Hematopoietic multipotent progenitor cell treated with erythropoietin and hydrocortisone succinate and interleukin-3 and kit ligand, for 15 days (in vitro differentiated cells): ENCODE measurements at places on chromosomes 3 and 15.

- no peak for DNase-seq
Observed at GRCh38 chr3:109122690-109123089, 4.8 kb upstream of the MORC1 start.

DNA sequence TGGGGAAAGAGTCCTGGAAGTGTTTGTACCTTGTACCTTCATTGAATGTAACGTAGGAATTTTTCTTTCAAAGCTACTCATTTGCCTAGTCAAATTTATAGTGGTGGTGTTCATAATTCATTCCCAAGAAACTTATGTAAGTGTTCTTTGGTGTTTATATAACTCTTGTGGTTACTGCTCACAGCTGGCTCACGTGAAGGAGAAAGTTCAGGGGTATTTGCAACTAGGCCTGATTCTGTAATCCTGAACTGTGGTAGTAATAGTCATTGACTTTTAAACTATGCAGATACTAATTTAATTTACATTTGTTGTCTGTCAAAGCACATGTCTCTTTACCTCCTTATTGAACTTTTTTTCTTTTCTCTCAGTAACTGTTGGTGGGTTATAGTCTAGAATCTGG is 50.5 kb upstream of the TEX264 start:
- DNase-seq, result no peak

DNA sequence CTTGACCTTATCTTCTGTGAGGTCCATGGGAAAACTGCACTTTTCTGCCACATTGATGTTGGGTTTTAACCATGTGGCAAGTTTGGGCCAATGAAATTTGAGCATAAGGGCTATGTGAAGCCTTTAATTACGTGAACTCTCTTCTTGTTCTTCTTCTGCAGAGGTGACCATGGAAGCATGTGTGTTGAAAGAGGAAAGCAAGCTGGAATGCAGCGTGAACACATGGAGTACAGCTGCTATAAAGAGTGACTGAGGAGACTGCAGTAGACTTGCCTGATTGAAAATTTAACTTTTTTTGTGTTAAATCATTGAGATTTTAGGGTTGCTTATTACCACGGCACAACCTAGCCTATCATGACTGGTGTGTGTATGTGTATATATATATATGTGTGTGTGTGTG is 347.3 kb downstream of the ZIC1 start:
- DNase-seq, result no peak

DNA sequence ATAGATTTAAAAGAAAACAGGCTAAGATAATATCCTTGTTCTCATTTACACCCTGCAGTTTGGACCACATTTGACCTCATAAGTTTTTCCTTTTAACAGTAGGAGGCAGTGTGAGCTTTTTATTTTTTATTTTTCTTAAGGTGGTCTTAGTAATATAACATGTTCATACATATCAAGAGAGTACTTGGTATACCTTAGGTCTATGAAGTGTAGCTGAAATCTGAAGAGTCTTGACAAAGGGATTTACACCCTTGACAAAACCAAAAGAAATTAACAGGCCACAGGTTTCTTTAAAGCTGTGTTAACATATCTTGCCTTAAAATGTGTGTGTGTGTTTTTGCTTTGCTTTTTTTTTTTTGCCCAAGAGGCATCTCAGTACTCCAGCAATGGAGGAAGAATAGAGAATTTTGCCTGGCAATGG is 3.2 kb downstream of the RAP2B start:
- peak; percentile 54 for DNase-seq

DNA sequence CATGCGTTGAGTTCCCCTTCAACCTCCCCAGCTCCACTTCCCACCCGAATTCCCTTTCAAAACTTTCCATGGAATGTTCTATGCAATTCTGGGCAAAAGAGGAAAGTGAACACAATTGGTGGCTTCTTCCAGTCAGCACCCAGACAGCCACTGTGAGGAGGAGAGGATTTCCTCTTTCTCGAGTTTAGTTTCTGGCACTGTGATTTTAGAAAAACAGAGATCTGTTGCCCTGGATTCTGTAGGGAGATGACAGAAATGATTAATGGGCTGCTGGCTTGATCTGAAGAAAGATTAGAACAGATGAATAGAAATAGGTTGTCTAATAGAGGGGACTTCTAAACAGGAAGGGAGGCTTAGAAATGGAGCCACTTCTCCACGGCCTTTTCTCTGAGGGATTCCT is 172.0 kb downstream of the MCTP2 start:
- no peak for DNase-seq

DNA sequence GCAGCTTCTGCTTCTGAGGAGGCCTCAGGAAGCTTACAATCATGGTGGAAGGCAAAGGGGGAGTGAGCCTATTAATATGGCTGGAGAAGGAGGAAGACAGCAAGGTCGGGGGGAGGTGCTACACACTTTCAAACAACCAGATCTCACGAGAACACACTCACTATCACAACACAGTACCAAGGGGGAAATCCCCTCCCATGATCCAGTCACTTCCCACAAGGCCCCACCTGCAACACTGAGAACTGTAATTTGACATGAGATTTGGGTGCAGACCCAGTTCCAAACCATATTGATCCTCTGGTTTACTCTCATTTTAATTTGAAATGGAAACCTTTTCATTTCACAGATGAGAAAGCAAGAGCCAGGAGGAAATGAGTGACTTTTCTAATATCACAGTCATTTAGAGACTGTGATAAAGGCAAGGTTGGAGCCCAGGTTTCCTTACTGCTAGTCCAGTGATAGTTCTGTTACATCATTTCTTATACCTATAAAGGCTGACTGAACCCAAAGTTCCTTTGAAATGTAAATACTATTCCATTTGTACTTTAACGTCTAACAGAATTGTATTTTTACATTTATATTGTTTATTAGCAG is 105.8 kb upstream of the GAP43 start:
- DNase-seq, result no peak

DNA sequence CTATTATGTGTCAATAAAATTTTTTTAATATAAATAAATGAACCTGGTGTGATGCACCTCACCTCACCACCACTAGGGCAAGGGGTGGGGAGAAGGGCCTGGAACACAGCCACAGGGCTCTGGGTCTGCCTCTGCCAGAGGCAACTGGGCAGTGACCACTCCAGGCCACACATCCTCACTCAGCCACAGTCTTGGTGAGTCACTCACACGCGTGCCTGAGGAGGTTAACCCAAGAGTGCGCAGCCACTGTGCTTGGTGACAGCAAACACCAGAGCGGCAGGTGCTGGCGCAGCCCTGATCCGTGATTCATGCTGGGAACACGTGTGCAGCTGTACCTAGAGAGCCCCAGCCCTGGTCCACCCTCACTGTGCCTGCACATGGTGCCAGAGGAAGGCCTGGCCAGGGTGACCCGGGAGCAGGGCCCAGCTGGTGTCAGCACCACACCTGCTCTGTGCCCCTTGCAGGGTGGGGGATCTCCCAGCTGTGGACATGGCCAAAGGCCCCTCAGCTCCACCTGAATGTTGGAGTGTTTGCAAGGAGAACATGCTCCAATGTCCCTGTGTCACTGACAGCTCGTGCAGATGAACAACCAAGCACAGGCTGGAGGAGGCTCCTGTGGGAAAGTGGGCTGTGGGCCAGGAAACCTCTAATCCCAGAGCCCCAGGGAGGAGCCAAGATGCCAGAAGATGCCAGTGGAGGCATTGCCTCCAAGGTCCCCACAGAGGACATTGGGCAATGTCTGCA is 2.1 kb downstream of the SLC41A3 start:
- DNase-seq, result no peak

DNA sequence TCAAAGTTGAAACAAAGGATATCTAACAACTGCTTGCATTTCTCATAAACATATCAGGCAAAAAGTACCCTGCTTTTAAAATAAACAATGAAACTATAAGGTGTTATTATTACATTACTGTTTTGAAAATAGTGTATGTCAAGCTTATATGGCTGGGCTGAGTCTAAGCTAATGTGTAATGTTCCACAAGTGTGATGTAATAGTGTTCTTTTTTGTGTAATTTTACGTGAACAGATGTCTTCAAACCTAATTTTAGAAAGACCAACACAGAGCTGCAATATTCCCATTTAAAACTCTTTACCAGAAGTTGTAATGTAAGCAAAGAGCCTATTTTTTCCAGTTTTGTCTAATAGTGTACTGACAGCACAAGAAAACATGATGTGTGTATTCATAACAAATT is 34.0 kb downstream of the MINDY2 start:
- no peak for DNase-seq

DNA sequence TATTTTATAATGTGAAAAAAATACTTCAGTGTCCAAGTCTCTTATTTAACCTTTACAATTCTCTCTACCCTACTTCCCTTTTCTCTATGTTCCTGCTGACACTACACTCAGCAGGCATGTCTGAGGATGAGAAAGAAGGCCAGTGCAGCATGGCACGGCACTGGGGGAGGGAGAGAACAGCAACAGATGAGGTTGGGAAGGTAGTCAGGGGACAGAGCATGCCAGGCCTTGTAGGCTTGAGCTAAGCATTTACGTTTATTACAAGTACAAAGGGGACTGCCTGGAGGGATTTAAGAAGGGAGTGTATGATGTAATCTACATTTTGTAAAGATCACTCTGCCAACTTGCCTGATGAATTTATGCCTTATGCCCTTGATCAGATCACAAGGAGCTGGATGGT is 117.3 kb upstream of the WNT5A start:
- no peak for DNase-seq

DNA sequence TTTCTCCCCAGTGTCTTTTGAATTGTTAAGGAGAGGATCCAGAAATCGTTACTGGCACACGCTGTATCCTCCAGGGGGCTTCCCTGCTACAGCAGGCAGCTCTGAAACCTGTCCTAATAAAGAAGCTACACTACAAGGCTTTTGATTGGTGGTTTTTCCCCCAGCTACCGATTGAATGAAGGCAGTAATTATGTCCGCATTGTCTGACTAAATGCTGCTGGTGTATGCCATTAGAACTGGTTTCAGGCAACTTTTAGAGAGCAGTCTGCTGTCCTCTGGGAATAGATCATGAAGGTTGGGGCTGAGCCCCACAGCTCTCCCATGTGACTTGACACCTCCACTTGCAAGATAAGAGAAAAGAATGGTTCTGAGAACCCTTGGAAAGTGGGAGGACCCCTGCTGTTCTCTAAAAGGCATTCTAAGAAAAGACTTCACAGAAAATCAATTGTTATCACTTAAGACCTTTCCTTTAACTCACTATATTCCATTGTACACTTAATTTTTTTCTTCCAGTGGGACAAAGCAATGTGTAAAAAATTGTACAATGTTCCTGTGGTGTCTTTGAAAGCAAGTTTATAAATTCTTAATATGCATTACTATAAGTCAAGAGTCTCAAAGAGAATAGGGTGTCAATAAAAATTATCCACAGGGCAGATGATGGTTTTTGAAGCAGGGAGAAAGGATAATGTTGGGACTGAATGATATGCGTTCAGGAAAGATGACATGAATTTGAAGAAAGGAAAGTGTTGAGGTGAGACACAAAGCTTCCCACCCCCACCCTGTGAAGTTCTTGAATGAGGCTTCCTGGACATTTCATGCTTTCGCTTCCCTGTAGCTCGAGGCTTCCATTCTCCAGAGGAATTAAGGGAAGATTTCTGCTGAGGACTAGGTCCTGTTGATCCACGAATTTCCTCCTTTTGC is 53.0 kb upstream of the DAZL start:
- DNase-seq, result no peak

GRCh38 chr3:114178770-114179368 is at the start of gene DRD3:
Gene DRD3 (minus strand): TSS chr3:114179052. CDS start chr3:114171992, 7,060 bp downstream.
- DNase-seq, result no peak

GRCh38 chr3:85591451-85591850 is 632.7 kb downstream of the CADM2 start:
- no peak for DNase-seq

GRCh38 chr15:51191766-51192165 is 97.1 kb upstream of the TNFAIP8L3 start:
- DNase-seq, result no peak

DNA sequence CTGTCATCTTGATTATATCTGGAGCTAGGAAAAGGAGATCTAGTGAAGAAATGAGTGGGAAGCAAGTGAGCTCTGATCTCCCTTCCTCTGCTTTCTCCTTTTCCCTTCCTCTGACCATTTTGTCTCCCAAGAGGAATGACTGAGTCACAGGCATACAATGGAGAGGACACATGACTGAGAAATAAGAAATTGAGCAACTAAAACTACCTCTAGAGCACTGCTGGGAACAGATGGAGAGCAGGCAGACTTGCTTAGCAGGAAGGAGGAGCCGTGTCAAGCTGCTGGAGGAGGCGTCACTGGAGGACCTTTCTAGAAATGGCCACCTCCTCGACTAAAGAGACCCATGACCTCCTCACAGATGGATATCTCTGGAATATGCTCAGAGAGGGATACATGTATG is 66.9 kb upstream of the MYO5C start:
- DNase-seq, result no peak

GRCh38 chr3:194294199-194294894 is 56.8 kb downstream of the CPN2 start:
- DNase-seq, result no peak

GRCh38 chr15:29554531-29554930 is 267.7 kb downstream of the TJP1 start:
- no peak for DNase-seq

DNA sequence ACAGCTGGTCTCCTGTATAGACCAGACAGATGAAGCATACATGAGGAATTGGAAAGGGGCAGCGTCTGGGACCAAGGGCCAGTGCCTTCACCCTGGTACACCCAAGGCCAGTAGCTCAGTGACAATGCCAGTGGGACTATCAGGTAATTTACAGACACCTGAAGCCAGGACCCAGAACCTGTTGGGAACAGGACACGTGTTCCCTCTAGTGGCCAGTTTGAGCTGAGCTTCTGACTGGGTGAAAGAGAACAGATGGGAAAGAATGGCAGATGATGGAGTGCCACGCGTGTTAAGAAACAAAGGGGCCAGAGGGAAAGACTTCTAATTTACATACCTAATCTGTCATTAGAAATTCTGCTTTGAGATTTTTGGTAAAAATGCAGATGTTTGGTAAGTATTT is 5.1 kb upstream of the SLC25A38 start:
- DNase-seq, result peak; percentile 69

- DNase-seq, result no peak
Observed at GRCh38 chr3:14307656-14308302, 94.6 kb upstream of the SLC6A6 start.

- DNase-seq, result no peak
Observed at GRCh38 chr3:121330118-121330517, 215.7 kb downstream of the POLQ start.

DNA sequence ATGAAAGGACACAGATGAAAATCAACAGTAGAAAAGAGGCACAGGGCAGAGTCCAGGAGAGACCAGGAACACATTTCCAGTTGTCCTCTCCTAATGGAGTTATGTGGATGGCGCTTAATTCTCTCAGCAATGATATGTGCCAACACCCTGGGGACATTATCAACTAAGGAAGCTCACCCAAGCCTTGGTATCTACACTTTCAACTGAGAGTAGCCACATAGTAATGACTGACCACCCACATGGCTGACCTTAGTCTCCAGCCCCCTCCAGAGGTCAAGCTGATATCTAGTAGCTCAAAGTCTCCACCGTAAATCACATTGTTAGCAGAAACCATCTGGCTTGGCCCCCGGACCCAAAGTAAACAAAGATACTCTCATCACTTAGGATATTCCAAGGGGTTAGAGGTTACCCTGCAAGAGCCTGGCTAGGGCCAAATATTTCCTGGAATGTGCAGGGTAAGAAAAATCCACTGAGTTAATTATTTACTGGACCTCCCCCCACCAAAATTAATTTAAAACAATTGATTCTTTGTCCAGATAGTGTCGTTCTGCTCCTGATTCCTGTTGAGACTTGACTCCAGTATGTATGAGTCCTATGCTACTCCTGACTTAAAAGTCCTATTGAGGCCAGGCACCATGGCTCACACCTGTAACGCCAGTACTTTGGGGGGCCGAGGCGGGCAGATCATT is 24.8 kb downstream of the GABRR3 start:
- DNase-seq, result no peak
